ENCODE measurements at places on chromosomes 7 and 10. TPM values are rescaled to one million over a fixed set of nuclear protein-coding genes. Genes with fewer than 3 reads are reported as not detected.

Gene FAM20C
- 14.0 TPM for polyA plus RNA-seq

Gene UCN3
- not detected for polyA plus RNA-seq

Gene ATP6V0A4
- polyA plus RNA-seq, result 0.65 TPM

Gene LEP
- polyA plus RNA-seq, result 0.46 TPM

Gene LDB3
- polyA plus RNA-seq, result 20.3 TPM

Gene ZNRF2
- polyA plus RNA-seq, result 38.4 TPM

Gene CABCOCO1
- polyA plus RNA-seq, result 26.0 TPM

Gene LIPF
- polyA plus RNA-seq, result 1.3 TPM

Gene VSTM4
- polyA plus RNA-seq, result 25.6 TPM

Gene KCNMA1
- 36.1 TPM for polyA plus RNA-seq

Gene CLDN3
- 6.1 TPM for polyA plus RNA-seq

Gene AKR1C2
- 35.5 TPM for polyA plus RNA-seq

Gene PAX4
- 0.95 TPM for polyA plus RNA-seq

Gene C10orf67
- polyA plus RNA-seq, result 11.1 TPM

Gene HSPA12A
- 20.9 TPM for polyA plus RNA-seq

Gene CCL24
- 1.1 TPM for polyA plus RNA-seq

Gene ITGA8
- polyA plus RNA-seq, result 6.9 TPM

Gene MALRD1
- polyA plus RNA-seq, result 3.3 TPM

Gene AIMP2
- polyA plus RNA-seq, result 121 TPM

Gene HYAL4
- 2.4 TPM for polyA plus RNA-seq

Gene EPO
- 0.65 TPM for polyA plus RNA-seq

Gene VWA2
- 2.6 TPM for polyA plus RNA-seq

Gene SORBS1
- 46.6 TPM for polyA plus RNA-seq

Gene GIMAP4
- polyA plus RNA-seq, result 13.3 TPM

Gene TMEM140
- 11.4 TPM for polyA plus RNA-seq

Gene LRRC17
- polyA plus RNA-seq, result 8.2 TPM

Gene TAS2R4
- 0.71 TPM for polyA plus RNA-seq

Gene ARPC1A
- polyA plus RNA-seq, result 117 TPM

Gene SPDYE2B
- 3.3 TPM for polyA plus RNA-seq

Gene KIAA1549
- 4.4 TPM for polyA plus RNA-seq

Gene HGF
- 3.4 TPM for polyA plus RNA-seq

Gene RARRES2
- polyA plus RNA-seq, result 93.7 TPM

Gene ANKRD61
- 17.3 TPM for polyA plus RNA-seq

Gene TMEM273
- polyA plus RNA-seq, result 8.2 TPM

Gene CCDC172
- polyA plus RNA-seq, result 6.7 TPM

Gene KMT2C
- 32.8 TPM for polyA plus RNA-seq

Gene MPP7
- polyA plus RNA-seq, result 22.7 TPM

Gene SFXN3
- polyA plus RNA-seq, result 38.5 TPM

Gene HOXA11
- polyA plus RNA-seq, result 0.96 TPM

Measured in testis (tissue), 5 donors.